AML-193 (cell line): ENCODE measurements at places on chromosomes 6 and 20.

GRCh38 chr6:68718385-68719073 is 83.4 kb downstream of the ADGRB3 start:
- DNase-seq, result no peak

DNA sequence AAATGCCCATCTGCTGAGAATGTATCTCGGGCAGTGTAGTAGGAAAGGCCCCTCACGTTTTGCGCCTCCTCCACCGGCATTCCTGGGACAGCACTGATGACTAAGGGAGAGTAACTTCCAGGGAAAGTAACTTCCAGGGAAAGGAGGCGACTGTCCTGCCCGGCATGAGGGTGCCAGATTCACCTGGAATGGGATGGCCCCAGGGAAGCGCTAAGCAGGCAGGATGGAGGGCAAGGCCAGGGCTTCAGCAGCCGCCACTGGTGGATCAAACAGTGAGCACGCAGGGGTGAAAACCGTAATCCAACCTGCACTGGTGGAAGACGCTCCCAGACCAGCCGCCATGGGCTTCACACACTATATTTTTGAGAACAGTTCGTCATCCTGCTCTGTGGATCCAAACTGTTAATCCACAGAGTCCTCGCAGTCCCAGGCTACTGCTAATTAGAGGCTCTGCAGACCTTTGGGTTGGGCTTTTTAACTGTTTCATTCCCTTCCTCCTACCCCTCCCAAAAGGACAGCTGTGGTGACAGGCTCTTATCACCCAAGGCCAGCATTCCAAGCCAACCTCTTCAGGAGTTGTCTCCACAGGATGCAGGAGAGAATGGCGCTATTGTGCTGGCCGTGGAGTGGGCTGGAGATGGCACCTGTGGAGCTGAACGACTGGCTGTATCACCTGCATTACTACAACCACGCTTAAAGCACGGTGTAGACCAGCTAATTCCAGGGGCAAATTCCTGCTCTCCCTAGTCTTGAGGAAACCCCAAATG is 178.9 kb downstream of the DLL1 start:
- DNase-seq, result no peak

DNA sequence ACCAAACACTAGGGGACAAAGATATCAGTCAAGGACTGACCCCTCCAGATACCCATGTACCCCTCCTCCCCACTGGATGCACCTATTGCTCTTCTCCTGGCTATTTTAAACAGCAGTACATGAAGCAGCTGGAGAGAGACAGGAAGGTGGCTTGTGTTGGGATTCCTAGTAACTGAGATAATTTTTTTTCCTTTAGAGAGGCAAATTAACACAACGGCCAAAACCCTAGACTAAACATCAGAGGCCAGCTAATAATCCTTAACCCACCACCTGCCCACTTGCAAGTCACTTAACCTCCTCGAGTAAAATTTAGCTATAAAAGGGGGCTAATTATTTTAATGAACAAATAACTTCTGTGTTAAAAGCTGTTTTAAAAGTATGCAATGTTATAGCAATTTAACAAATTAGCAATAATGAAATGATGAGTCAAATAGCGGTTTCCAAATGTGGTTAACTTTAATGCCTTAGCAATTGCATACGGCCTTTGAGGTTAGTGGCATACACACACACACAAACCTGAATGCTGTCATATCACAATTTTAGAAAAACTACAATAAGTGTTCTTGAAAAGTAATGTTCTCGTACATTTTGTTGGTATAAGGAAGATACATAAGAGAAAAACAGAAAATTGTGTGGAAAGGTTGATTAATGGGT is 151.7 kb downstream of the FRK start:
- no peak for DNase-seq

DNA sequence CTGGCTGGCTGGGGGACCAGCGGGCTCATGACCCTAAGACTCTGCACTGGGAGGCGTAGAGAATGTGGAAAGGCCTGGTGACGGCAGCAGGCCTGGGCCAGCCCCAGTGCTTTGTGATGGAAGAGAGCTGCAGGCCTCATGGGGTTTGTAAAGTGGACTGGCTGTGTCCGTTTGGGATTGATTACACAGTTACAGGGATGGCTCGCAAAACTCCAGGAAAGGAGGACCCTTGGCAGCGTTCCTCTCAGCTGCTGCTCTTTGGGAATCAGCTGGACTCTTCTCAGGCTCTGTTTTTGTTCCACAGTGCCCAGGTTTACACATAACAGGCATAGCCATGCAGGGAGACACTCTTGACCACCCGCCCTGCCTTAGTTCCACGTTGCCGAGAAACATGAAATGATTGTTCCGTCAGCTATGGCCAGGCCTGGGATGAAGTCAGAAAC is 89.0 kb downstream of the SLX4IP start:
- DNase-seq, result no peak

DNA sequence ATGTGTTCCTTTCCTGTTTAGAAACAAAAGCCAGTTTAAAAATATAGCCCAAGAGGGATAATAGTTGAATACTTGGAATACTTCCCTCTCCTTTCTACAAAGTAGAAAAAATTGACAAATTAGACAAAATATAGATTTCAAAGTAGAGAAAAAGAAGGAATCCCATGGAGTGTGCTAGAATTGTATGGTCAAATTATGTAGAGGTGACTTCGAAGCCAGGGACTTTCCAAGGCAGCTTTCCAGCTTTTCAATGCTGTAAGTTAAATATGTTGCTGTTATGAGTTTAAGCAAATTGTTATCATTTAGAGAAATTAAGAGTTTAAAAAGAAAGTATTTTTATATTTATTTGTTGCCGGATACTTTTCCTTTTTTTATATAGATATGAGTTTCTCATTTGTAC is 415.5 kb upstream of the OPRM1 start:
- no peak for DNase-seq

GRCh38 chr6:1708122-1708521 is 98.4 kb downstream of the FOXC1 start:
- no peak for DNase-seq

DNA sequence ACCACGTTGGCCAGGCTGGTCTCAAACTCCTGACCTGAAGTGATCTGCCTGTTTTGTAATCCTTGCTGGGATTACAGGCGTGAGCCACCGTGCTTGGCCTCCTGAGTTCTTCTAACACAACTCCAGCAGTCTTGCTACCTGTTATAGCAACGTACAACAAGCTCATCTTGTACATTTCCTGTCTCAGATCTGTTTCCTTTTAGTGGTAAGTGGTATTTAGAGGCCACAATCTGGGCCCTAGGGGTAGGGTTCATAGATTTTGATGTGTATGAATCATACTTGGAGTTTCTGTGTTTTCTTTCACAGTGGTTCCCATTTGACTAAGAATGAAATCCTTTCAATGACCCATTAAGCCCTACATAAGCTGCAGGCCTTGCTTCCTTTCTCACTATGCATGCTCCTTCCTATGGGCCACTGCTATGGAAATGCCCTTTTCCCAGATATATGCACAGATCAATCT is 27.1 kb upstream of the SYNCRIP start:
- DNase-seq, result peak; percentile 51
